ENCODE measurements at places on chromosomes 4 and X.

DNA sequence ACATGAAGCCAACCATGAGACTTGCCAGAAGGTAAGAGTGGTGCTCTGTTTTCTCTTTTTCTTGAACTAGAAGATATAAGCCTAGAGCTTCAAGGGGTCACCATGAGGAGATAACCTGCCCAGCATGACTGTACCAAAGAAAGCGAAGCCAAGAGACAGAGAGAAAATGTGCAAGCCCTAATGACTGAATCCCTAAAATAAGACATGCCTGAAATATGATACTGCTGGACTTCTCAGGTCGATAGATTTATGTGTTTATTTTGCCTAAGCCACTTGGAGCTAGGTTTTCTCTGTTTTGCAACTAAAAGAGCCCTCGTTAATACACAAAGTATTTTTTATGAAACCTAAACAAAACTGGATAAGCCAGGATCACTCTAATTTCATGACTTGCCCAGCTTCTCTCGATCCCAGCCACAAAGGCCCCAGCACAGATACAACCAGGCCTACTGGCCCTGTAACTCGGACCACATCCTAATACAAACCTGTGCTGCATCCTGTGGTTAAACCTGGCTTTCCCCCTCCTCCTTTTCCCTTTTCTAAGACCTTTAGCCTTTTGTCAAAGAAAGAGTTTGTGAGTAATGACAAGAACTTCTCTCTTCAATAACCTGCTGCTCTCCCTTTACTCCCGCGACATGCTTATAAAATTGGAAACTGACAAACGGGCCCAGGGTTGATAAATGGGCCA, 185.8 kb downstream of the APBB2 start:
- DNase-seq = no peak

GRCh38 chr4:106607558-106607957, 239.0 kb upstream of the GIMD1 start:
- DNase-seq = no peak

DNA sequence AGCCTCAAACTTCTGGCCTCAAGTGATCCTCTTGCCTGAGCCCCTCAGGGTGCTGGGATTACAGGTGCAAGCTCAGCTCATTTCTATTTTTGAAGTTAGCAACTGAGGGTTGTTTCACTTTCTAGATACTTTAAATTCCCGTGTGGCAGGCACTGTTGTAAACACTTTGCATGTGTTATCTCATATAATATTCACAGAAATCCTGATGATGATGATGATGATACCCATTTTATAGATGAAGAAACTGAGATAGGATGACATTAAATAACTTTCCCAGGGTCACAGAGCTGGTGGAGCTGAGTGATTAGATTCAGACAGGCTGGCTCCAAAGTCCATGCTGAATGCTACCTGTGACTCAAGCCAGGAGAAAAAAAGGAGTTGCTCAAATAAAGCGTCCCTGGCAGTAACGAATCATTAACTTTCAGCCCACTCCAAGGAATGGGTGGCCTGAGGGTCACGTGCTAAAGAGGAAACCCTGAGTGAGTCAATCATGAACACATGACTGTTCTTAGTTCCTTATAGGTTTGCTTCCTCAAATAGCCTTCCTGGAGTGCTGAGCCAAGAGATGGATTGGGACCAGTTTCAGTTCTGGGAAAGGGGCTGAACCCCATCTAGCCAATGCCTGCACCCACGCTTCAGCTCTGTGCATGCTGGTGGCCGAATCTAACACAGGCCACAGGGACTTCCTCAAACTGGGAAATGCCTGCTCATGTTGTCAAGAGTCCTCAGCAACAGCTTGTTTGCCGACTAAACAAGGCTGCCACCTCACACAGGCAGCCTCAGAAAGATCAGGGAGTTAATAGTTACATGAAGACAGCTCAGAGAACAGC, 52.8 kb downstream of the RBM47 start:
- DNase-seq = no peak

DNA sequence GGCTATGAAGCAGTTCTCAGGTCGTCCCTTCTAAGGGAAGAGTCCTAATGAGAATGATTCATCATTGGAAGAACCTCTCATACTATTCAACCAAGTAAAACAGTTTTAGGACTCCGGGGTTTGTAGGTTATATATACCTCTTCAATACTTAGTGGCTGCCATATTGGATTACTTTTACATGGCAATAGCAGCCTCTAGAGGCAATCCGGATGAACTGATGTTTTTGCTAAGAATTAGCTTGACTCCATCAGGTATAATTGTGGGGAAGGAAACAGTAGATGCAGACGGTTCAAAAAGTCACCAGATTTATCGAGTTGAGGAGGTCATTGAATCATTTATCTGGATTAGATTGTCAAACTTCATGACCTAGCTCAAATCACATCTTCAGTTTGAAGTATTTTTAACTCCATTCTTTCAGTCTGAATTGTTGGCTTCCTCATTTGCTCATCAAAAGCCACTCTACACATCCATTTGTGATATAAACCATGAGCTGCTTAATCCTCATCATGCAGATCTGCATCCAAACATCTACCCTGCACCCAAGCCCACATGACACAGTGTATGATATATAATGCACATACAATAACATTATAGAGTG, 28.4 kb downstream of the GUCY1B1 start:
- DNase-seq = peak; percentile 57

GRCh38 chr4:78734441-78735162, 41.5 kb upstream of the BMP2K start:
- DNase-seq = no peak

DNA sequence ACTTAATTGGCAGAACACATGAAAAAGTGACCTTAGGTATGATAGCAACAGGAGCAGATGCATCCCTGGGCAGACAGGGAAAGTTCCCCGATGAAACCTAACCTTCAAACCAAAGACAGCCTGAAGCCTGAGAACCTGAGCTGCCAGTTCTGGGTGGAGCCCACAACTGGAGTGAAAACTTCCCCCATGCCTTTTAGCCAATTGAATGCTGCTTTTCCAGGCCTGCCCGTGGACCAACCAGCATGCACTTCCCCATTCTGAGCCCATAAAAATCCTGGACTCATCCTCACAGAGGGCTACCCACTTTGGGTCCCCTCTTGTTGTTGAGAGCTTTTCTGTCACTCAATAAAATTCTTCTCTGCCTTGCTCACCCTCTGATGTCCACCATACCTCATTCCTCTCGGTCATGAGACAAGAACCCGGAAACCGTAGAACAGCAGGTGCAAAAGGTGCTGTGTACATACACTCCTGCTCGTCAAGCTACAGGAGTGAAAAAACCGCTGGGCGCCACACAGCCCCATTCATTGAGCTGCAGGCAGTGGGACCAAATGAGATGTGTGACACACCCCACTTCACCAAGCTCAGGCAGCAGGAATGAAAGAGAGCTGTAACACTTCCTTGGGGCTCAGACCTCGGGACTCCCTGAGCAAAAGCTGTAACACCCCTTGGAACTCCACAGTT, 13.9 kb upstream of the SLC7A11 start:
- no peak for DNase-seq

DNA sequence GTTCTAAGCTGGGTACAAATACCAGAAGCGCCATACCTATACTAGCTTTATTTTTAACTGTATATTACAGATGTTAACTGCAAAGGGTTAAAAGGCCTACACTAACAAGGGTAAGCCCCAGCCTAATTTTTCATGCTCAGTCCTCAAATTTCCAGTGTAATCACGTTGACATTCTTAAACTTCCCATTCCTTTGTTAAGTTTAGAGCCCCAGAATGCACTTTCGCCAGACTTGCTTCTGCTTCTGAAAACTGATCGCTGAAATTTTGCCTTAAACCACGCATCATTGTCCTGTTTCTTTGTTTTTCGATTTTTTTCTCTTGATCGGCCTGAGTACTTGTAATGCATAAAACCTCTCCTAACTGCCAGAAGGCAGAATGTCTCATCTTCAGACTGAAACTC, 2141.9 kb upstream of the AGA start:
- DNase-seq = no peak

DNA sequence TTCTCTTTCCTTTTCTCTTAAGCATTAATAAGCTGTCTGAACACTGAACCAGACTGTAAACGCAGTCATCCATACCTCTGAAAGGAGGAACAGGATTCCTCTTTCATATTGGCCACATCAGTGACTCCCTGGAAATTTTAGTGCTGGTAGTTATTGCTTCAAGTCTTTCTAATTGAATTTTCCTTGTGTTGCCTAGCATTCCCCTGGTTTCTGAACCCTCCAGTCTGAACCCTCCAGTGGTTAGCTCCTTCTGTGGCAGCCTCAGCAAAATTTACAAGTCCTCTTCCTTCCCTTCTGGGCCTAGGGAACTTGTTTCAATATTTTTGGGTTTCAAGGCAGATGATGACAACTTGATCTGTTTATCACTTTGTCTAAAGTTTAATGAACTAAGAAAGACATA, 7.9 kb downstream of the SPARCL1 start:
- no peak for DNase-seq

All from SK-N-DZ (cell line).